Ovary (tissue), 10 donors: ENCODE measurements at places on chromosomes 11 and 22.

GRCh38 chr11:3037040-3037944 is 19.9 kb downstream of the CARS1 start:
- no peaks in the 10 kb centered on the region for H3K36me3 ChIP-seq
- no peak overlapping the region for H3K27ac ChIP-seq
- peak; percentile 86 for DNase-seq
- no peaks in the 10 kb centered on the region for H3K27me3 ChIP-seq
- H3K4me1 ChIP-seq: no peaks in the 10 kb centered on the region

- no peaks in the 10 kb centered on the region for H3K27me3 ChIP-seq
- no peak for DNase-seq
- no peak overlapping the region for H3K27ac ChIP-seq
- H3K4me3 ChIP-seq: no peak overlapping the region
- no peaks in the 10 kb centered on the region for H3K36me3 ChIP-seq
Observed at GRCh38 chr11:86116386-86116726, 47.5 kb upstream of the PICALM start.

DNA sequence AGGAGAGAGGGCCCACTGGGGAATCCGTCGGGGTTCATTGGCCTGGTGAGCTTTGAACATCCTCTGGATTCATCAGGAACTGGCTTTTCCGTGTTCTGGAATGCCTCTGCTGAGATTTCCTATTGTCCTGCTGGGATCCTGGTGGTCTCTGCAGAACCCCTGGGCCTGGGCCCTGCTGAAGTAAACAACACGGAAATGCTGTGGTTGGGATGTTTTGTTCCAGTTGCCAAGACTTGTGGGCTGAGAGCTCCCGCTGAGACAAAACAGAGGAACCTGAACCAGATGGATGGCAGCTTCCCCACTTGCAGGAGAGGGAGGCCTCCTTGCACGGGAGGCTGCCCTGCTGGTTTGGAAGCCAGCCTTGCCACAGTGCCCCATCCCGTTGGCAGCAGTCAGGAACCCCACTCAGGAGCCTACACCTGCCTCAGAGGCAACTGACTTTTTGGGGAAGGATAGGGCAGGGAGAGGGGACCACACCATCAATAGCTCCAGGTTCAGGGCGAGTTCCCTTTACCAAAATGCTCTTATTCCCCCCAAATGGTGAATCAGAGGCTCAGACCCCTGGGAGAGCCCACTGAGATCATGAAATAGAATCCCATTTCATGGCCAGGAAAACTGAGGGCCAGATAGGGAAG is 60.7 kb downstream of the LRRC32 start:
- H3K4me3 ChIP-seq: no peak overlapping the region
- no peaks in the 10 kb centered on the region for H3K27me3 ChIP-seq
- peaks cover 22% of the 10 kb centered on the region for H3K4me1 ChIP-seq
- DNase-seq: no peak

DNA sequence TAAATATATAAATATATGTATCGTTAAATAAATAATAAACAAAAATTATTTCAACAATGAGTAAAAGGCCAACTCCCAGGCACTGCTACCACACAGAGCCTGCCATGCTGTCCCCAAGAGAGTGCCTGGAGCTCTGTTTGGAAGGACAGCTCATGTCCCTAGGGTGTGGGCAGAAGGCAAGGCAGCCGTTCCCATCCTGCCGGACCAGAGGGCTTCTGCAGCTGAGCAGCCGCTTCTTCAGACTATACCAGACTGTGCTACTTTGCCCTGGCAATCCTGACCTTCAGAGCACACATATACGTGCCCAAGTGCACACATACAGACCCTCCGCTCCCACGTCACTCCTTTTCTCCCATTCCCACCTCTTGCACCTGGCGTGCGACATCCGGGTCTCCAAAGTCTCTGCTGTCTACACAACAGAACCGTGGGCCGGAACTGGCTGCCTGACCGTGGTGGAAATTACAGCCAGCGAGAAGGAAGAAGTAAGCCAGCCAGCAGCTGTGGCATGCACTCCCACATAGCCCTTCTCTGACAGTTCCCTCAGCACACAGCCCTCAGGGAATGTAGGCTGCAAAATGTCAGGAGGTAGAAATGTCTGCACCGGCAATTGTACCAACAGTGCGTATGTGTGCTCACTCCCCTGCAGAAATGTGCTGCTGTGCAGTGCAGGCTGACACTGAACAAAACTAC is 24.0 kb downstream of the PAX6 start:
- H3K27ac ChIP-seq: no peak overlapping the region
- no peaks in the 10 kb centered on the region for H3K36me3 ChIP-seq
- H3K27me3 ChIP-seq: no peaks in the 10 kb centered on the region
- H3K4me3 ChIP-seq: no peak overlapping the region
- DNase-seq: no peak

- no peaks in the 10 kb centered on the region for H3K27me3 ChIP-seq
- H3K36me3 ChIP-seq: no peaks in the 10 kb centered on the region
- peaks cover 5% of the 10 kb centered on the region for H3K4me1 ChIP-seq
- no peak for DNase-seq
- no peak overlapping the region for H3K27ac ChIP-seq
- H3K4me3 ChIP-seq: no peak overlapping the region
Observed at GRCh38 chr11:76663912-76664440, 6.6 kb downstream of the LRRC32 start.

- no peak overlapping the region for H3K4me3 ChIP-seq
- no peak overlapping the region for H3K27ac ChIP-seq
- no peaks in the 10 kb centered on the region for H3K4me1 ChIP-seq
- DNase-seq: no peak
- no peaks in the 10 kb centered on the region for H3K27me3 ChIP-seq
- H3K36me3 ChIP-seq: no peaks in the 10 kb centered on the region
Observed at GRCh38 chr11:114784216-114784615, 105.9 kb downstream of the NXPE2 start.

DNA sequence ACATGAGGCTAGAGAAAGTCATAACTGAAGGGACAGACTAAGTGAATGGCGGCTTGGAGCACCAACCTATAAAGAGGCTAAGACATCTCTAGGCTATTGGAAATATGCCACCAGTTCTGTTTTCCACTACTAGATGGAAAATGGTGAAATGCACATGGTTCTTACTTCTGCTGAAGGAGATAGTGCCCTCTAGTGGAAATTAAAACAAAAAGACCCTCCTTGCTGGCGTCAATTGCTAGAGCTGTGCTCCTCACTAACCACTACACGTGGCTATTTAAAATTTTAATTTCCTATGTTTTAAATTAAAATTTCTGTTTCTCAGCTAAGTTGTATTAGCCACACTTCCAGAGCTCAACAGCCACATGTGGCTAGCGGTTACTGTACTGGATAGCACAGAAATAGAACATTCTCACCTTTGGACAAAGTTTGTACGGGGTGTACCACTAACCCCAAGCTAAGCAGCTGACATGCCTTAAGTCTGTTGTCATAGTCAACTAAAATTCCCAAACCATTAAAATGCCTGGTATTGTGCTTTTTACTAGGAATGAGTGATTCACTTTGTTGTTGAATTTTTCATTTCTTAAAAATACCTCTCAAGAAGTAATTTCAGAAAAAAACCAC is 34.1 kb upstream of the CALCA start:
- H3K4me1 ChIP-seq: no peaks in the 10 kb centered on the region
- H3K36me3 ChIP-seq: no peaks in the 10 kb centered on the region
- no peak overlapping the region for H3K4me3 ChIP-seq
- no peak for DNase-seq

DNA sequence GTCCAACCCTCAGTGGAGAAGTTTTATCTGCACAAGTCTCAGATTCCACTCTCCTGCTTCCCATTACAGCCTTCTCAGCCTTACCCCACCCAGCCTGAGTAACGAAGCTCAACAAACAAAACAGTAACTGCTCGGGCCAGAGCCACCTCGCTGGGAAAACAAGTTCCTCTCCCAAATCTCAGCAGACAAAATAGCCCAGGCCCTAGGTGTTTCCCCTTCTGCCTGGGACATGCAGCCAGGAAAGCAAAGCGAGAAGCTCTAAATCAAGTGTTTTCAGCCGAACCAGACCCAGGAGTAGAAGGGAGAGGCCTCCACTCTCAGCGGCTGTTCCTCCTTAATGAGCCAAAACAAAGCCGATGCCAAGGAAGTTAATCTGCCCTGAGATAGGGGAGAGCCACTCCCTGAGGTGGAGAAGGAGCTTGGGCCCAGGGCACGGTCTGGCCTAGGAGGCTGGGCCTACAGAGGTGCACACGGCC is 44.0 kb downstream of the LIF start:
- peaks cover 20% of the 10 kb centered on the region for H3K4me1 ChIP-seq
- no peaks in the 10 kb centered on the region for H3K27me3 ChIP-seq
- H3K4me3 ChIP-seq: no peak overlapping the region
- DNase-seq: peak; percentile 48
- peak overlapping the region; percentile 77 for H3K27ac ChIP-seq
- H3K36me3 ChIP-seq: no peaks in the 10 kb centered on the region

- no peaks in the 10 kb centered on the region for H3K27me3 ChIP-seq
- peaks cover 5% of the 10 kb centered on the region for H3K4me1 ChIP-seq
- H3K4me3 ChIP-seq: no peak overlapping the region
- H3K36me3 ChIP-seq: no peaks in the 10 kb centered on the region
- no peak for DNase-seq
Observed at GRCh38 chr11:119784421-119784820, 55.4 kb upstream of the NECTIN1 start.

DNA sequence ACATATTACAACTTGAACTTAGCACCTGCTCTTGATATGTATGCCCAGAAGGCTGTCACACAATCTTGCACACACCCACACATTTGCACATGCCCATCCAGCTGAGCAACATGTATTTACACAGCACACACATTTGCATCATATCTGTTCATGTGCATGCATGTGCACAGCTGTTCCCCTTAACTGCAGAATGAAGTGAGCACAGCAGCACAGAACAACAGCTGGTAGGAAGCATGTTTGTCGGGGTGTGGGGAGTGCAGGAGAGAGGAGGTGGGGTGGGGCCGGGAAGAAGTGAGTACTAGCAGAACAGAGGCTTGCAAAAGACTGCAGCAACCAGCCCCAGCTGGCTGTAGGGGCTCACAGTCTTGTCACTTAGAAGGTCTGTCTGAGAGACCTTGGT is 296.5 kb downstream of the KIRREL3 start:
- no peaks in the 10 kb centered on the region for H3K4me1 ChIP-seq
- H3K27ac ChIP-seq: no peak overlapping the region
- H3K27me3 ChIP-seq: no peaks in the 10 kb centered on the region
- no peak overlapping the region for H3K4me3 ChIP-seq
- no peak for DNase-seq
- H3K36me3 ChIP-seq: no peaks in the 10 kb centered on the region
